Smooth muscle cell of the brain vasculature (primary cell): ENCODE measurements at places on chromosomes 7 and 10.

- DNase-seq, result no peak
These were observed 318.5 kb downstream of the WDR37 start for GRCh38 chr10:1374511-1375345.

DNA sequence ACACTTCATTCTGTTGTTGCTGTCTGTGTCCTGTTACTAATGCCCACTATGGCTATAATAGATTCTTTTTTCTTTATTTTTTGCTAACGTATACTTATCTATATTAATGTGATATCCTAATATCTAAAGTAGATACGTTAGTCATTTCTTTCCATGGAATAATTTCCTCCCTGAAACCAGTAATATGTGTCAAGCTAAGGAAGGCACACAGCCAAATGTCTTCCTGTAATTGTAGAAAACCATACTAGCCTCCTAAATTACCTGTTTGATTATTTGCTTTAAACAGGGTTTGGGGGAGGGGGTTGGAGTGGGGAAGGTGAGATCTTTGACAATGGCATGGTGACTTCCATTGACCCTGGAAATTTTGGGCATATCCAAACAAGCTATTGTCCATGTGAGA is 56.4 kb downstream of the THNSL1 start:
- no peak for DNase-seq

- DNase-seq, result peak; percentile 33
These were observed 330.0 kb downstream of the BBS9 start for GRCh38 chr7:33459340-33459751.

GRCh38 chr7:42350801-42351200 is 113.8 kb upstream of the GLI3 start:
- DNase-seq, result no peak

GRCh38 chr7:149828357-149829309 is 9.5 kb upstream of the ZNF862 start:
- no peak for DNase-seq
